ENCODE measurements at places on chromosomes 2 and 18. TPM values are rescaled to one million over a fixed set of nuclear protein-coding genes. Genes with fewer than 3 reads are reported as not detected.

Gene ALPG
- total RNA-seq = not detected

Gene CHRNA1
- total RNA-seq = not detected

Gene DSG2
- not detected for total RNA-seq

Gene GALR1
- total RNA-seq = not detected

Gene IL1B
- not detected for total RNA-seq

Gene MATN3
- not detected for total RNA-seq

Gene ABHD1
- not detected for total RNA-seq

Gene PDCD1
- total RNA-seq = not detected

Gene CD28
- 44.6 TPM for total RNA-seq

Gene CCDC68
- not detected for total RNA-seq

Gene CYRIA
- 11.7 TPM for total RNA-seq

Gene PXDN
- total RNA-seq = not detected

Gene HOXD9
- not detected for total RNA-seq

Gene CCDC138
- total RNA-seq = 25.1 TPM

Gene EVX2
- not detected for total RNA-seq

Gene MAP3K19
- not detected for total RNA-seq

Gene FAM237A
- not detected for total RNA-seq

Gene TMEM163
- 0.51 TPM for total RNA-seq

Gene FBXO15
- total RNA-seq = 1.2 TPM

Gene ZNF2
- total RNA-seq = 3.7 TPM

Gene DPP4
- not detected for total RNA-seq

Gene IL1F10
- total RNA-seq = not detected

Gene LIMS3
- total RNA-seq = 1.9 TPM

Gene PRSS56
- not detected for total RNA-seq

Gene GAL3ST2
- 1.1 TPM for total RNA-seq

Gene REG3A
- not detected for total RNA-seq

Gene FN1
- 1.3 TPM for total RNA-seq

Gene LGALSL
- total RNA-seq = 3.8 TPM

Gene IL36RN
- not detected for total RNA-seq

Gene GRHL1
- total RNA-seq = 2.5 TPM

Gene LRRTM4
- not detected for total RNA-seq

Gene C2orf74
- 11.5 TPM for total RNA-seq

Gene TEX51
- not detected for total RNA-seq

All from OCI-LY7 (cell line).